Central memory CD4-positive, alpha-beta T cell (primary cell): ENCODE measurements at places on chromosomes 7 and 10.

DNA sequence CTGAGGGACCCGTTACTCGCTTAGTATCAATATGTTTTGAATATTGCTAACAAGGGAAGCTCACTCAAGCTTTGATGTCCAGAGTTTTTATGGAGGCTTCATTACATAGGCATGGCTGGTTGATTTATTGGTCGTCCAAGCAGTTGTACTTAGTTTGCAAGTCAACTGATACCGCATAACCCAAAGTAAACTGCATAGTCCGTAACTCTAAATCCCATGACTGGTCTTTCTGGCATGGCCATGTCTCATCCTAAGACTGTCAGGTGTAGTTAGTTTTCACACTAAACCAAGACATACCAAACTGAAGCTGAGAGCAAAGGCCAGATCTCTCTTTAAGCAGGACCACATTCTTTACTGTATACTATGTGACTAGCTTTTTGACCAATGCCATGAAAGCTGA is 397.9 kb downstream of the TFEC start:
- no peak for DNase-seq

DNA sequence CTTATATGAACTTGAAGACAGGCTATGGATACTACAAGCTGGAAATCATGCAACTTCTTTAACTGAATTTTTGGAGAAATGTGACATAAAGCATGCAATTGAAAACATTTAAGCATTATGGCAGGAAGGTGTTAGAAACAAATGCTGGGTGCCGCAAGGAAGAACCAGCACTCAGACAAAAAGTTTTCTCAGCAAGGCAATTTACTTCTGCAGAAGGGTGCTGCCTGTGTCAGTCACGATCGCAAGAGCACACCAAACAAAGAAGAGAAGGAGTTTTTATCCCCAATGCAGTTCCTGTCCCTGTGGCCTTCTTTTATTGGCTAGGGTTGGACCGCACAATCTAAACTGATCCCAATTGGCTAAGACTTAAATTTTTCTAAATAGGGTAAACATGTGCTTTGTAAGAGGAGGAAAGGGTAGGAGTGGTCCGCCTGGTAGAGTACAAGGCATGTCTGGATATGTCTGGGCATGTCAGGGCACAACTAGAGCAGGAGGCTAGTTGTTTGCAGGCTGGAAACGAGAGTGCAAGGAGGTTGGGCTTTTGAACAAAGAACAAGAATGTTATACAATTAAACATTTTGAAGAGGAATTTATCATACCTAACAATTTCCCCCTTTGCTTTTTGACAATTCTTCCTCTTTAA is 109.6 kb upstream of the FAM3C start:
- DNase-seq, result no peak

- no peak for DNase-seq
Observed at GRCh38 chr10:44589181-44589943, 204.5 kb upstream of the CXCL12 start.

DNA sequence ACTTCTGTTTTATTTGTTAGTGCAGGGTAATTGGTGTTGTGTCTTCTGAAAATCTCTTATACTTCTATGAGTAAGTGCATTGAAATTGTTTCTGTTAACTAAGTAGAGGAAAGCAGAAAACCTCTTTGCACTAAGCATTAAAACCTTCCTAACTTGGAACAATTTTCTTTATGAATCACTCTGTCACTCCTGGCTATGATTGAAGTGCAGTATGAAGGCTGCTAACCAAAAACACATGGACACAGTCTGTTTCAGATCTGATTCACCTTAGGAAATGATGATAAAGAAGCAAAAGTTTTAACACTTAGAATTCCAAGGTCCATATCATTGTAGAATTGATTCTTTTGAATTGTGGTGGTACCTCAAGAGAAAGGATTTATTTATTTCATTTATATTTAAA is 41.9 kb downstream of the MET start:
- no peak for DNase-seq

DNA sequence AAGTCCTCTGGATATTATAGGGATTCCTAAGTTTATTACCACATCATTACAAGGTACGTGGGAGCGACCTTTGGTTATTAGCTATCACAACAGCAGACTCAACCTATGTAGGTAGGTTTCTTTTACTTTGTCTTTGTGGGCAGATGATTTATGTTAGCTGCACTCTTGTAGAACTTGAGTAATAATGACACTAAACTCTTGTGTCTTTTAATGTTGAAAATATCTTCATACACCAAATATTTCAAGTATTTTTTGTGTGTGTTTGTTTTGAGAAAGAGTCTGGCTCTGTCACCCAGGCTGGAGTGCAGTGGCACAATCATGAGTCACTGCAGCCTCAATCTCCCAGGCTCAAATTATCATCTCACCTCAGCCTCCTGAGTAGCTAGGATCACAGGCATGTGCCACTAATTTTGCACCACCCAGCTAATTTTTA is 19.2 kb upstream of the SUPV3L1 start:
- DNase-seq, result no peak

DNA sequence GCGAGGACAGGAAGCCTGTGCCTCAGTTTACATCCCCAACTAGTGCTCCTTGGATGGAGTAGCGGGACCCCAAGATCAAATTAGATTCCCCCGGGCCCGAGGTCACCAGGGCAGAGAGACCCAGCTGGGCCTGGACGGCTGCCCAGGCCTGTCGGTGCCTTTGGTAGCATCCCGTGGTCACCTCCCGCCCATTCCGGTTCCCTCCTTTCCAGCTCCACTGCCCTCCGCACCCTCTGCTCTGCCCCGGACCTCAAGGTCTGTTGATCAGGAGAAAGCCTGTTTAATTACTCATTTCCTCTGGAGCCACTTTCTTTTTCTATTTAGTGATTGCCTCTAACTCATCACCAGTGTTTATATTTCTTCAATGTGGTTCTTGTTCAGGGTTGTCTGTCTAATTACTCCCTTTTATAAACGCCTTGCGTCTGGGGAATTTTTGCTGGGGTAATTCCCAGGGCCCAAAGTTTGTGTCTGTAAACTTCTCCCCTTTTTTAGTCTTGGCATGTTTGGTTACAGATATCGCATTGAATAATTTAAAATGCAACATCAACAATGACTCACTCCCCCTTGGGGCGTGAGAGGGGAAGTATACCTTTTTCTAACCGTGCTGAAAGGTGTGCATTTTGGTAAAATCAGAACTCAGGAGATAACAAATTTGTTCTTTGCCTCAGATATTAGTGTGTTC is 1.9 kb downstream of the FOXK1 start:
- DNase-seq, result peak; percentile 48

GRCh38 chr10:92846854-92847201 is 1.5 kb upstream of the EXOC6 start:
- DNase-seq, result no peak

DNA sequence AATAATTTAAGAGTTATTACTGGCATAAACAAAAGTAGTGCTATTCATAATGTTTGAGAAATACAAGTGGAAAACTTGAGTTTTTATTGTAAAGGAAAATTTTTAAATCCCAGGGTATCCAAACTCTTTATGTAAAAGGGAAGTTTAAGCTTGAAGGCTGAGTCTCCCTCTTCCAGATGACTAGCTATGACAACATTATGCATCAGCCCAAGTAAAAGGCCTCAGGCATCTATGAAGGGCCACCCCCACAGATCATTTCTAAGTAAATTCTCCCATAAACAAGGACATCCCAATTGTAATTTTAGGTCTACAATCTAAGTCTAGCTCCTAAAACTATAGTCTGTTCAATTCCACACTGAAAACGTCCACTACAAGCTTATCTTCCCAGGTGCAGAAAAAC is 166.2 kb upstream of the STEAP1 start:
- DNase-seq, result no peak

GRCh38 chr10:76073524-76073923 is 642.1 kb downstream of the LRMDA start:
- DNase-seq, result no peak

- no peak for DNase-seq
Observed at GRCh38 chr10:132365102-132365501, 31.9 kb upstream of the PWWP2B start.

GRCh38 chr7:121384265-121384664 is 11.8 kb downstream of the FAM3C start:
- DNase-seq, result no peak

GRCh38 chr10:45202242-45202641 is 113.2 kb downstream of the OR13A1 start:
- DNase-seq, result no peak

DNA sequence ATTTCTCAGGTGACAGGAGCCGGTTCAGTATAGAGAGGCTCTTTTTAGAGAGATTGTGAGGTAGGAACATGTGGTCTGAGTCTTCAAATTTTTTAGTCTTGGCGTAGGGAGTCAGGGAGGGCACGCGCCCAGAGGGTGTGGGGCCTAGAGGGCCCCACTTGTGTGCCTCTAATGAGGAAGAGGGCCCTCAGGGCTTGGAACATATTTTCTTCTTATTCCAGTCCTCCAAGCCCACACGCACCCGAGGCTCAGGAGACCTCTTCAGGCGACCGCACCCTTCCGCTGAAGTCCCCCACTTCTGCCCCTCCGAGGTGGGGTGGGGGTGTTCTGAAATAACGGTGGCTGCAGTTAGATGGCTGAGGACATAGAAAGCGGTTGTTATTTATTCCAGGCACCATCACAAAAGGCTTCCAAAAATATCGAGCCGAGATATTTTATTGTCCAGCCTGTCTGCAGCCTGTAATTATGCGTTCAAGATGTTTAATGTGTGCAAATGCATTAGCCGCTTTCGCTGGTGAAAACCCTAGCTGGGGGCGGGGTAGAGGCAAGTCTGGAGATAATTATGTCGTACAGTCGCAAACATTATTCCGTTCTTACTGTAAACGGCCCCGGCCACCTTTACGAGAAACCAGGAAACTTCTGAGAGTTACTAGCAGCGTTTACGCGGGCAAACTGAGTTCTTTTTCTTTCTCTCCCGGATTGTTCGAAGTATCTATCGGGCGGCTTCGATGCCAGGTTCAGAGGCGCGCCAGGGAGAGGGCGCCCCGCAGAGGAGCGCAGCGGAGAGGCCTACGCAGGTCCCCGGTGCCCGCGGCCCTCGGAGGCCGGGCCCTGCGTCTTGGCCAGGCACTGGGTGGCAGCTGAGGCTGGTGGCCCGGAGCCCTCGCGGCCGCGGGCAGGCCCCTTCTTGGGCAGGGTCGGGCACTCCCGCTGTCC is 12.9 kb upstream of the HOXA13 start:
- DNase-seq, result no peak

- no peak for DNase-seq
Observed at GRCh38 chr10:5252177-5253037, 55.8 kb downstream of the AKR1C4 start.

GRCh38 chr10:98373260-98374040 is 41.5 kb downstream of the PYROXD2 start:
- DNase-seq, result no peak

DNA sequence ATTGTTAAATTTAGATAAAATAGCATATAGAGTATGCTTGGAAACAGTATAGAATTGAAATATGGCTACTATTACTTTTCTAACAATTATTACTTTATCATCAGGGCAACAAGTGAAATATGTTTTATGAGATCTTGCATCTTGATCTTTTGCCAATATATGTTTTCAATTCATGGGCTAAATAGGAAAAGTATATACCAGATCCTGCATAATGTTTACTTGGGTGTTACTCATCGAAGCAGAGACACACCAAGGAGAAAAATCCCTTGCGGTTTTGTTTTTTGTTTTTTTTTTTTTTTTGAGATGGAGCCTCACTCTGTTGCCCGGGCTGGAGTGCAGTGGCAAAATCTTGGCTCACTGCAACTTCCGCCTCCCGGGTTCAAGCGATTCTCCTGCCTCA is 541.4 kb downstream of the SUGCT start:
- DNase-seq, result no peak

DNA sequence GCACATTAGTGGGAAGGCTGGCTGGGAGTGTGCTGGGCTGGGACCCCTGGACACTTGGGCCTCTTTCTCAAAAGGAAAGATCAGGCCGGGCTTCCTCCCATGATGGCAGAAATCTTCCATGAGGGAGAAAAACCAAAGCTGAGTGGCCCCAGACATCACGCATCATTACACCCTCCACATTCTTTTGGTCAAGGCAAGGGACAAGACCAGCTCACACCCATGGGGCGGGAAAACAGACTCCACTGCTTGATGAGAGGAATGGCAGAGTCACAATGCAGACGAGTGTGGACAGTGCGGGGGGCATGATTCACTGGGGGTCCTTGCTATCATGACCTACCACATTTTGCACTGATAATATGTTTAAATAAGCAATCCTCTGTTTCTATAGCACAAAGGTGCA is 73.3 kb downstream of the CREB3L2 start:
- no peak for DNase-seq

DNA sequence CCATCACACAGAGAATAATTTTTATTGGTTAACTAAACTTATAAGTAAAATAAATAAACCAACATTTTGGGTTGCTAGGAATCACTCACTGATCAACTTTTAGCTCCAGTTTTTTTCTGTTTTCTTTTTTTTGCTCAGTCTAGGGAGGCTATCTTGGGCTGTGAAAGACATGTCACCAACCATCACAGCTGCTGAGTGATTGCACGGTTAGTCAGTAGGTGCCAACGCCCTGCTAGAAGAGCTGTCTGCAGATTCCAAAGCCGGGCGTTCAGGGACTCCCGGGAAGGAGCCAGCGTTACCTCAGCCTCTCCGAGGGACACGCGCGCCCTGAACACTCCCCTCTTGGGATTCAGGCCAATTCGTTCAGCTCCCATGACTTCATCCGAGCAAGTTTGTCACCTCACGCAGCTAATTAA is 604 bp upstream of the STAM start:
- DNase-seq, result no peak

GRCh38 chr7:22123139-22123538 is 177.4 kb upstream of the CDCA7L start:
- DNase-seq, result no peak

GRCh38 chr7:26657206-26657641 is 207.2 kb downstream of the SKAP2 start:
- DNase-seq, result no peak

DNA sequence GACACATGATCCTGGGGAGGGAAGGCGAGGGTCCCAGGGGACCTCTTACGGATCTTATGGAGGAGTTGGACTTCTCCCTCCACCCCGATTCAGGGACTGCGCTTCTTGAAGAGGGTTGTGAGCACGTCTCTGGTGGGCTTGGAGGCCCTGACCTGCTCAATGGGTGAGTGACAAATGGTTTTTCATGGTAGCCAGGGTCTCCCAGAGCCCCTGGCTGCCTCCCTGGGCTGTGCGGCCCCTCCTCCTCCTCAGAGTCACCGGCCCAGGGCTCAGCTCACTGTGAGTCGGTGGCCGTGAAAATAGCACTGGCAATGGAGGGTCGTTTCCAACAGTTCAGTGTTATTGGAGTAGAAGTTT is 26.6 kb downstream of the INPP5A start:
- DNase-seq, result no peak

DNA sequence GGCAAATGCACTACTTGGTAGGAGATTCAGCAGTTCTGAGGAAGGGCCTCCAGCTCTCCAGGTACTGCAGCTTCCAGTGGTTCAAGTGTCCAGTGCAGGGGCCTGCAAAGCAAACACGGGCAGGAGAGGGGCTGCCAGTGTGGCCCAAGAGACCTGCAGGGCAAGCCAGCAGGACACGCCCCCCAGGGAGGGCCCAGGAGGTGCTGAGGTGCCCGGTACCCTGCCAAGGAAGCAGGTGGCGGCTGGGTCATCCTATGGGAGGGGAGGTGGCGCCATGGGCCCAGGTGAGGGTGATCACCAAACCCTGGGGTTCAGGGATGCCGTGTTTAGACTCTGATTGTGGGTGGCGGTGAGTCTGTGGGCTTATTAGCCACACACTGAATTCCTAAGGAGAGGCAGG is 45.7 kb downstream of the PARP12 start:
- DNase-seq, result no peak
